ENCODE measurements at places on chromosomes 3 and 15. TPM values are rescaled to one million over a fixed set of nuclear protein-coding genes. Genes with fewer than 3 reads are reported as not detected.

The DOCK3 gene
- 0.22 TPM for polyA plus RNA-seq

The FAM98B gene
- 1.9 TPM for polyA plus RNA-seq

The GATM gene
- not detected for polyA plus RNA-seq

DNA sequence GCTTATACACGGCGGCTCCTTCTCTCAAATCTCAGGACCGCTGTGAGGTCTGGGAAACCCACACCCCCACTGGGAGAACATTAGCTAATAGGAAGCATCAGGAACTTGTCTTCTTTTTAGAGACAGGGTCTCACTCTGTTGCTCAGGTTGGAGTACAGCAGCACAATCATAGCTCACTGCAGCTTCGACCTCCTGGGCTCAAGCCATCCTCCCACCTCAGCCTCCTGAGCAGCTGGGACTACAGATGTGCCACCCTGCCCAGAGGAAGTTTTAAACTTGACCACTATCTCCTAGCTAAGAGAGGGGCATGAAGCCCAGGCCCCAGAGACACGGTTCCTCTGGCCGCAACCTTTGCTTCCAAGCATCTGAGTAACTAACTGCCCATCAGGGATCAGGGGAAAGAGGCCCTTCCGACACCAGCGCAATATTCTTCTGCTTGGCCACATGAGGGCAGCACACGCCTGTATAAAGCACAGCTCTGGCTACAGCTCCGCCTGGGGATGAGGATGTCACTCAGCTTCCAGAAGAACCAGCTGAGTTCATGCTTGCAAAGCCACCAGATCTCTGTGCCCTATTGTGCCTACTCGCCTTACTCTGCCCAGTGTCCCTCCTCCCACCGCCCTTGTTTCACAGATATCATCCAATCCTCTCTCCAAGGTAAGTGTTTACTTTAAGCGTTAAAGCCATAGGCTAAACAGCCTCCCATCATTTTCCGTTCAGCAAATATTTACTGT lies 57.6 kb upstream of the SLC6A11 start:
- no peaks in the 10 kb centered on the region for H3K4me1 ChIP-seq
- H3K36me3 ChIP-seq: peaks cover 6% of the 10 kb centered on the region
- DNase-seq: peak; percentile 25
- H3K27ac ChIP-seq: no peak overlapping the region
- no peak overlapping the region for H3K4me3 ChIP-seq
- peaks cover 40% of the 10 kb centered on the region for H3K27me3 ChIP-seq

- no peaks in the 10 kb centered on the region for H3K27me3 ChIP-seq
- no peak overlapping the region for H3K27ac ChIP-seq
- peaks cover 32% of the 10 kb centered on the region for H3K36me3 ChIP-seq
- no peak overlapping the region for H3K4me3 ChIP-seq
- peaks cover 6% of the 10 kb centered on the region for H3K4me1 ChIP-seq
- DNase-seq: no peak
Measured at GRCh38 chr3:126854666-126855065, 128.2 kb upstream of the PLXNA1 start.

- H3K27ac ChIP-seq: no peak overlapping the region
- no peaks in the 10 kb centered on the region for H3K27me3 ChIP-seq
- H3K4me3 ChIP-seq: no peak overlapping the region
Measured at GRCh38 chr15:52559022-52559421, 9.8 kb downstream of the ARPP19 start.
